Activated T-helper 1 cell treated with Interleukin-2 at 50 U/mL for 16 hours (primary cell): ENCODE measurements at places on chromosomes 2 and 18.

DNA sequence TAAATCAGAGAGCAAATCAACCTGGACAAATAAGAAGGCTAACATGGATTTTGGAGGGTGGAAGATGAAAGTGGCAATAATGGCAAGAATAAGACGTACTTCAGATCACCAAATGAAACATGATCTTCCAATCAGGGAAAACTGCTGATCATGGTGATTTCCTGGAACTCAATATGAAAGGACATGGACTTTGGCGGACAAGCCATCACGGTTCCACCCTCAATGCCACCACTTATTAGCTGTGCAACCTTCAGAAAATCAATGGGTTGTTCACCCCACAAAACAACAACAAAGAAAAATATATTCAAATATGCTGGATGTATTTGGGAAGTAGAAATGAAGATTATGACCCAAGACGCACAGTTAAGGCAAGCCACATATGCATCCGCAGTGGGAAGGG is 81.7 kb downstream of the PPP1R1C start:
- DNase-seq: no peak

GRCh38 chr2:174939046-174939445 is 66.1 kb downstream of the CHN1 start:
- DNase-seq: no peak

GRCh38 chr18:23998820-23999219 is 15.7 kb upstream of the TTC39C start:
- DNase-seq: no peak

DNA sequence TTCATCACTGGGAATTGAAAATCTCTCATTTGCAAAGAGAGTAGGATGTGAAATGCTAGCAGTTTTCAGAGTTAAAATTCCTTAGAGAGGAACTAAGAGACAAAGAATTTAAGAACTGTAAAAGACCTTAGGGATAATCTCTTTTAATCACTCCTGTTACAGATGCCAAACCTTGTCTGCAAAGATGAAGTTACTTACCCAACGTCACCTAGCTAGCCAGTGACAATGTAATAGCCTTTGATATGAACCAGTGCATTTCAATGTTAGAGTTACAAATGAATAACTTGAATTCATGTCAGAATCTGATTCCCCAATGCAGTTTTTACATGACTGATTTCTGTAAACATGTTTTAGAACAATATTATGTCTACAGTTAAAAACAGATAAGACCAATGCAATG is 190.1 kb downstream of the LRP1B start:
- DNase-seq: no peak

DNA sequence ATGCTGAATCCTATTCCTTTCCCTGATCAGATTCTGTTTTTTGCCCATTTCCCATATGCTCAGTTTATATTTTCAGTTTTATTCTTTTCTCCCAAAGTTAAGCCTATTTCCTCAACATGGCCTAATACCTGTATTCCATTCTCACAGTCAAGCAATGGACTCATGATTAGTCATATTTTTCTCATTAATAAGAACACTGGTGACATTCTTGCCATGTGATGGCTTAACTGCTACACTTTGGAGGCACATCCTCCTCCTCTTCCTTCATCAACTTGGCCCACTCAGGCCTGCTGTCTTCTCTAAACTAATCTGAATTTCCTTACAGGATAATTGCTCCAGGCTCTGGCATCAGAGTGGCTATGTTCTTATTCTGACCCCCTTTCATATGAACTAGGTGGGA is 679.2 kb downstream of the NYAP2 start:
- no peak for DNase-seq

DNA sequence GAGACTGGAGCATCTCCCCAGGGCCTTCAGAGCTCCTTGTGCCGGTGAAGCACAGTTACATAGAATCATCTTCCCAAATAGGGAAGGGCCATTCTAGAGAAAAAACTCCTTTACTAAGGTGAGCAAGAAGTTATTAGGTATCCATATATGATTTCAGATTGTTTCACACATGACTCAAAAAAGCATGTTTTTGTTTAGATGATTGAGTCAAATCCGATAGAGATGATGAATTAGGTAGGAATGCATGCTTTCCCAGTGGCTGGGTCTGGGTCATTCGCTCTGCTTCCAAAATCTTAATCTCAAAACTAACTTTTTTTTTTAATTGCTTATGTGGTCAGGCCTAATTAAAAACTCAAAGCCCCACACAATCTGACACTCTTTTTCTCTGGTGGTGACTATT is 3.8 kb downstream of the NT5C1B start:
- no peak for DNase-seq

- no peak for DNase-seq
Measured at GRCh38 chr18:42730272-42730671, 385.2 kb downstream of the RIT2 start.

DNA sequence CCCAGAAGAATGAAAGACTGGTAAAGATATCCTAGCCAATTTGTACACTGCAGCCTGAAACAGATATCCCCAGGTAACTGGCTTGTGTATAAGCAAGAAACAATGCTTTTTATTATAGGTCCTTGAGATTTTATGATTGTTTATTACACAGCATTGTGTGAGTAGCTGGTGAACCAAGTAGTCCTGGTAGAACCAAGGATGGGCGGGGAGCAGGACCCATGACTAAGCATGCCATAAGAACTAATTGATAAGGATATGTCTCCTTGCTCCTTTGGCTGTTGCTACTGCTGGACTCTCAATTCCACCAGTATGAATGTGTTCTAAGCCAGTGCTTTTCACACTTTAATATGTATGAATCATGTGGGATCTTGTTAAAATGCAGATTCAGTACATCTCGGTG is 12.3 kb upstream of the ALMS1 start:
- DNase-seq: no peak

- DNase-seq: no peak
Measured at GRCh38 chr18:35180455-35180854, 60.4 kb upstream of the ZNF397 start.

- no peak for DNase-seq
Measured at GRCh38 chr2:142840436-142840835, 37.0 kb upstream of the KYNU start.

GRCh38 chr2:150011161-150011730 is 423.7 kb upstream of the MMADHC start:
- no peak for DNase-seq

- DNase-seq: no peak
Measured at GRCh38 chr2:177629357-177630024, 236.9 kb downstream of the AGPS start.

DNA sequence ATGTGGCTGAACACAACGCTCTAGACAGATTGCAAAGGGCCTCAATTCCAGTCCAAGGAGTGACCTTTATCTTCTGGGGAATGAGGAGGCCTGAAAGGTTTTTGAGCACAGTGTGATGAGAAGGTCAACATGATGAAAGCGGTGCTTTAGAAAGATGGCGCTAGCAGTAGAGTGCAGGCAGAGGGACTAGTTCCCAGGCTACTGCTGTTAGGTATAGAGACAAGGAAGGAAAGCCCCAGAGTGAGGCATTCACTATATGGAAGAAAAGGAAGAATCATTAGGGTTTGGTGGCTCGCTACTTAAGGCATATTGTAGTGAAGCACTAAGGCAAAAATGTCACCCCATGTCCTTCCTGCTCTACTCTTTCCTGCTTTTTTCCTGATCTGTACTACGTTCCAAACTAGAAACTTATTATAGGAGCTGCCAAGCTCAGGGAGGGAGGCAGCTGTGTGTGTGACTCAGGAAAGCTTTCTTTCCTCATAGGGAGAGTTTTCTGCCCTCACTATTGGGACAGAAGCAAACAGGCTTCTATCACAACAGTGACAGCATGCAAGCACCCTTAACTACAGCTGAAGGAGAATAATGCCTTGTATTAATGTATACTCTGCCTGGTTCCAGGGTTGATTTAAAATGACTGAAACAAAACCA is 160.8 kb upstream of the CAVIN2 start:
- no peak for DNase-seq

GRCh38 chr2:100793982-100794381 is 26.0 kb upstream of the NPAS2 start:
- no peak for DNase-seq

- DNase-seq: no peak
Measured at GRCh38 chr2:86185517-86186212, 9.6 kb downstream of the IMMT start.

DNA sequence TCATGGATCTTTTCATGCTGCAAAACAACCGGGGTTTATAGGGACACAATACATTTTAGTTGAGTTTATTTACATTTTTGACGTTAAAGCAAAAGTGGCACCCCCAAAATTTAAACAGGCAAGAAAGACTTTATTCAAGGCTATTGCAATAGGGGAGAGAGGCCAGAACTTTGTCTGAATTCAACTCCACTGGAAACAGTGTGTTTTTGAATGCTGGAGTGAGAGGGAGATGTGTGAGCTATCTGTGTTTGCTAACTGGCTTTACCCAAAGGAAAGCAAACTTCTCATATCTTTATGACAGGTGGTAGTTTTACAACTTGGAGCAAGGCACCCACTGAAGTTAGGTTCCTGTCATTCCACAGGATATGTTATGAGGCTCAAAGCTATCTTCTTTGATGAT is 207.4 kb downstream of the AGPS start:
- DNase-seq: no peak

DNA sequence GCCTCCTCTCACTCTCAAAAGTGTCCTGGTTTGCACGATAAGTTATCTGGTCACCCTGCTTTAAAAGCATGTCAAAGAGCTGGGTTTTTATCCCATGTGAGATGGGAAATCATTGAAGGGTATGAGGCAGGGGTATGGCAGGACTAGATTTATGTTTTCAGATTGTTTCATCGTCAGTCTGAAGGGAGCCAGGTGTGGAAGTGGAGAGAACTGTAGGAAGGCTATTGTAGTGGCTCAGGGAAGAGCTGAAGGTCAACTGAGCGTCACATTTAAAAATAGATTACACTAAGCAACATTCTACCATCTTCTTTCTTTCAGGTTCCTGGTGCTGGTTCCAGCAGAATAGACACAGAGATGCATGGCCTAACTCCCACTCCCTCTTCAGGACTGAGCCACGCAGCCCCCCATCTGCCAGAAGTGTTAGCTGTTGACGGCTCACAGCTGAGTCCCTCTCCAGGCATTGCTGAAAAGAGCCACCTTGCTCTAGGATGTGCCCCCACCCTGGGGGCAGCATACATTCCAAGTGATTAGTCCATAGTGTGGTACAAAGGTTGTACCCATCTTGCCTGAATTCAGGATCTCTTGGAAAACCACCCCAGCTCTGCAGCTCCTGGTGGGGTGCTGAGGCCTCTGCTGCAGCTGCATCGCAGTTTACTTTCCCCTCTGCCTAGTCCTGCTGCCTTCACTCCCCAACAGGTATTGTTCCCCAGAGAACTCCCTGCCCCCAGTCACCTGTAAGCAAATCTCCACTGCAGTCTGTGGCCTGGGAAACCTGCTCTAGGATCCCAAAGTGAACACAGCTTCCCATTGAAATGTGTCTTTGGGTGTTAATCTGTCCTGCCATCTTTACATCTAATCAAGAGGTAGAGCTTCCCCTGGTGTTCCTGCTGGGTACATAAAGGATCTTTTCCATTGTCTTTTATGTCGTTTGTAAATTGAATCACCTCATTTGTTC is 79.5 kb upstream of the KLF7 start:
- no peak for DNase-seq

DNA sequence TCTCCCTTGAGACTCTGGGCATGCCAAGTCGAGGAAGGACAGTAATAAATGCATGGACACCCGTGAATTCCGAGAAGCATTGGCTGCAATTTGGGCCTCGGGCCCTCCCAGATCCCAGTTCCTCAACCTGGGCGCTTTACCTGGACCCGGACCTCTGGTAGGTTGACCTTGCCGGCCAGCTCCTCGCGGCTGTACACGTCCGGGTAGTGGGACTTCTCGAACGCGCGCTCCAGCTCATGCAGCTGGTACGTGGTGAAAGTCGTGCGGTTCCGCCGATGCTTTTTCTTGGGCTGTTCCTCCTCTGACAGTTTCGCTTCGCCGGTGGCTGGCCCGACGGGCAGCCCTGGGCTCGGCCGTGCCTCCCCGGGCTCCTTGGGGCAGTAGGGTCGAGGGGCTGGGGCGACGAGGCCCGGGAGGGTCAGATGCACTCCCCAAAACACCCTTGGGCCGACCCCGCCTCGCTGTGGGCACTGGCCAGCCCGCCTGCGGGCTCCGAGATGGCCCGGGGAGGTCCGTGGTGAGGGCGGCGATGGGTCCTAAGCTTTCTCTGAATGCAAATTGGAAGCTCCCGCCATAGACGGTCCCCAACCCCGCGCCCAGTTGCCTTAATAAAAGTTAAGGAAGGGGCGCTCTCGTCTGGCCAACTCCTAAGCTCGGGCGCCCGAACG is 899 bp downstream of the RAX start:
- no peak for DNase-seq

- no peak for DNase-seq
Measured at GRCh38 chr18:69580107-69580506, 179.4 kb downstream of the DOK6 start.

DNA sequence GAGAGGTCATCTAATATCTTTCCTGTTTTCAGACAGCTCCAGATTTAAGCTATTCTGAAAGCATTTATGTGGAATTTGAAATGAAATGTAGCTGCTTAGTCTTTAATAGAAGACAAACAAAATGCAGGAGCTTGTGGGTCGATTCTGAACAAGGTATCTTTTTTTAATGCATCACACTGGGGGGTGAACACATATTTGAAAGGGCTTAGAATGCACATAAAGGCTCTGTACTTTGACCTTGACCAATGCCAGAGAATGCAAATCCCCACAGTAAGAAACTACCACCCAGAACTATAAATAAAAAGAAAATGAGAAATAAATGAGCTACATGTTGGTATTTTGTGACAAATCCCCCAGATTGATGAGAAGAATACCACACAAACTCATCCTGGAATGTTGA is 489.3 kb downstream of the PIK3C3 start:
- DNase-seq: no peak

GRCh38 chr2:60520917-60521539 is 32.4 kb downstream of the BCL11A start:
- DNase-seq: no peak

- no peak for DNase-seq
Measured at GRCh38 chr2:201909961-201910361, 103.6 kb downstream of the CDK15 start.

DNA sequence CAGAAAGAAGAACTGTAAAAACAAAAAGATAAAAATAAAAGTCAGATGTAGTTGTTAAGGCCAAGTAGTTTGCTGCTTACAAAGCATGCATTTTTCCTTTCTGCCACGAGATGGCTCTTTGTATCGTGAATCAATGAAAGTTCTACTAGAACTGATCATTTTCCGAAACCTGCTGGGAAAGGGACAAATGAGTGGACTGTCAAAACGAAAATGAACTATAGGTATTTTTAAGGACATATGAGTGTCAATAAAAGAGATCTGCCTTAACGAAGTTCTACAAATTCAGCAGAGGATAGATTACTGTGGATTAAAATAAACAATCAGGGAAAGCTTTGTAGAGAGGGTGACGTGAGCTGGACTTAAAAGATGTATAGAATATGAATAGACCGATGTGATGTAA is 15.0 kb upstream of the ELOA2 start:
- no peak for DNase-seq
